ENCODE measurements at places on chromosomes 3 and 15.

- DNase-seq, result peak; percentile 54
Observed at GRCh38 chr3:16309558-16309957, 44.5 kb downstream of the OXNAD1 start.

DNA sequence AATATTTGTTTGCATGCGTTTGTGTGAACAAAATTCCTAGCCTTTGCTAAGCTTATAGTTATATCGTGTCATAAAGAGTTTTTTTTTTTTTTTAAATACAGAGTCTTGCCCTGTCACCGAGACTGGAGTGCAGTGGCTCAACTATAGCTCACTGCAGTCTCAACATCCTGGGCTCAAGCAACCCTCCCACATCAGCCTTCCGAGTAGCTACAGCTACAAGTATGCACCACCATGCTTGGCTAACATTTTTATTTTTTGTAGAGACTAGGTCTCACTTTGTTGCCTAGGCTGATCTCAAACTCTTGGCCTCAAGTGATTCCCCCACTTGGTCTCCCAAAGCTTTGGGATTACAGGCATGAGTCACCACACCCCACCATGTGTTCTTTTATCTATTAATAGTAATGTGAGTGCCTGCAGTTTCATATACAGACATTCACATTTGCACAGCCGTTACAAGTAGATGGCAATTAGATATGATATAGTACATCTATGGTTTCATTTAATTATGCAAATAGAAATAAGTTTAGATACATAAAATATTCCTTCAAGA is 848.6 kb downstream of the PDCD6IP start:
- no peak for DNase-seq

DNA sequence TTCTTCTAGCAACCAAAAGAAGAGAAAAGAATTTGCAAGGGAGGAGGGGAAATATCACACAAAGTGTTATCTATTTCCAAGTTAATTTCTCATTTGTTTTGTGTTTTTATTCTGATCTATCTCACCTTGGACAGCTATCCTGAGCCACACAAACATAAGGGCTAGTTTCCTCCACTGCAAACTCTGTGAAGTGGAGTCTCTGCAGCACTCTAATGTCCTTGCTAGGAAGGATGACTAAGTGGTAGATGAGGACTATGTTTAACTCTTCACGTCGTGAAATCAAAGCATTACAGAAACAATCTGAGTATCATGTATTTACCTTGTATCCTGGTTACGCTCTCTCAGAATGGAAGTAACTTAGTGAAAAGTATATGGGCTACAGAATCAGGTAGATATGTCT is 33.9 kb upstream of the CHRM5 start:
- DNase-seq, result no peak

GRCh38 chr3:185837414-185837813 is 12.6 kb upstream of the IGF2BP2 start:
- no peak for DNase-seq

- no peak for DNase-seq
Observed at GRCh38 chr3:116808725-116809124, 99.1 kb downstream of the TUSC7 start.

DNA sequence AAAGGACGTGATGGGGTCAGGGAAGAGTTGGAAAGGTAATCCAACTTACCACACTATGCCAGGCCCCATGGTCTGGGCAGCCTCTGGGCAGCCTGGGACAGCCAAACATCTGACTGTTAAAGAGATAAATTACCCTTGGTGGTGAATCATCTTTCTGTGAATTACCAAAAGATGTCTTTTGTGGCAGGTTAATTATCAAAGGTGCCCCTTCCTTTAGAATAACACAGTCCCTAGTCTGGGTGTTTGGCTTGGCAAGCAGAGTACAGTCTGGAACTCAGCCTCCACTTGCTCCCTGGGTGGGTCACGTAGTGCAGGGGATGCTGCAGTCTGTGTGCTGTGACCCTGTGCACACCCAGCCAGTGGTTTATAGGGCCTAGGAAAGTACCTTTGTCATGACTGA is 113.1 kb downstream of the ZNF621 start:
- DNase-seq, result no peak

DNA sequence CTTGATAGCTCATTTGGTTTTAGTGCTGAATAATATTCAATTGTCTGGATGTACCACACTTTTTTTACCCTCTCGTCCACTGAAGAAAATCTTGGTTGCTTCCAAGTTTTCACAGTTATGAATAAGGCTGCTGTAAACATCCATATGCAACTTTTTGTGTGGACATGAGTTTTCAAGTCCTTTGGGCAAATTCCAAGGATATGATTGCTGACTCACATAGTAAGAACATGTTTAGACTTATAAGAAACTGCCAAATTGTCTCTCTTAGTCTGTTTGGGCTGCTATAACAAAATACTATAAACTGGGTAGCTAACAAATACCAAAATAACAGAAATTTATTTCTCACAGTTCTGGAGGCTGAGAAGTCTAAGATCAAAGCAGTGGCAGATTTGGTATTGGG is 59.5 kb upstream of the TNFSF10 start:
- no peak for DNase-seq

GRCh38 chr3:114887806-114888205 is 259.3 kb downstream of the ZBTB20 start:
- no peak for DNase-seq

DNA sequence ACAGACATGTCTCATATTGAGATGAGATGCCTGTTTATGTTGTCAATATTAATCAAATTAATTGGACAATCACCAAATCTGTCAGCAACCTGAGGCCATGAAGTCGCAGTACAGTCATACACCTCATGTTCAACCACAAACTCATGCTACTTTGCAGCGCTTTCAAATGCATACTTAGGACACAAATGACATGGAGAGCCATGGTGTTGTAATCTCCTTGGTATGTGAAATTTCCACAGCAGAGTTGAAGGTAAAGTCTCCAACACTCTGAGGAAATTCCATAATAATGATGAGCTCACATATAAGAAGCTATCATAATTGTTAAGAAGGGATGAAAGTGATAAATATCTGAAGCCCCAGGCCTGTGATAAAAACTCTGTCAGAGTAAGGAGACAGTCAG is 873.9 kb downstream of the MCTP2 start:
- no peak for DNase-seq

GRCh38 chr3:31853580-31853979 is 127.5 kb downstream of the OSBPL10 start:
- DNase-seq, result no peak

GRCh38 chr3:193129607-193130006 is 111.4 kb upstream of the PLAAT1 start:
- DNase-seq, result no peak

GRCh38 chr15:69744391-69745162 is 292.0 kb downstream of the RPLP1 start:
- no peak for DNase-seq

DNA sequence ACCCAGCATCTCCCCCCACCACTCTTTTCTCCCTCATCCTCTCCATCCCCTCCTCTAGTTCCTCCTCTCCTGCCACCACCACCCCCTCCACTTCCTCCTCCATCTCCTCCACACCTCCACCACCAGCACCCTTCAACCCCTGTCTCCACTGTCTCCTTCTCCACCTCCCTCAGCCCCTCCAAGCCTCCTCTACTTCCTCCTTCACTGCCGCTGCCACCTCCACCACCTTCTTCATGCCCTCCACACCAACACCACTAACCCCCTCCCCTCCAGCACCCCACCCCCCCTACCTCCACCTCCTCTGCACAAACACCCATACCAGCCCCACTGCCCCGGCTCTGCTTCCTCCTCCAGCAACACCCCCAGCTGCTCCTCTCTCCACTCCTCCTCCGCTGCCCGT is 88.0 kb downstream of the HES1 start:
- DNase-seq, result no peak

DNA sequence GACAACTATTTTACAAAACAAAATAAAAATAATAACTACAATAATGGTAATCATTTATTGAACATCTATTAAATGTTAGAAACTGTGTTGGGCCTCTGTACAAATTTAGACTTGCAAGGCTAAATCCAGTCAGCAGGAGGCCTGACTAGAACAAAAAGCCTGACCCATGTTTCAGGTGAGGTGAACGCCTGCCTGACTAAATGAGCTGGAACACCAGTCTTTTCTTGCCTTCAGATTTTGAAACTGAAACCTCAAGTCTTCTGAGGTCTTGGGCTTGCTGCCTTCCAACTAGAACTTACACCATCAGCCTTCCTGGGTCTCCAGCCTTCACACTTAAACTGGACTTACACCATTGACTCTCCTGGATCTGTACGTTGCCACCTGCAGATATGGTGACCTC is 706.9 kb downstream of the TBL1XR1 start:
- DNase-seq, result no peak

GRCh38 chr3:188558343-188559071 is 404.6 kb downstream of the LPP start:
- DNase-seq, result no peak

DNA sequence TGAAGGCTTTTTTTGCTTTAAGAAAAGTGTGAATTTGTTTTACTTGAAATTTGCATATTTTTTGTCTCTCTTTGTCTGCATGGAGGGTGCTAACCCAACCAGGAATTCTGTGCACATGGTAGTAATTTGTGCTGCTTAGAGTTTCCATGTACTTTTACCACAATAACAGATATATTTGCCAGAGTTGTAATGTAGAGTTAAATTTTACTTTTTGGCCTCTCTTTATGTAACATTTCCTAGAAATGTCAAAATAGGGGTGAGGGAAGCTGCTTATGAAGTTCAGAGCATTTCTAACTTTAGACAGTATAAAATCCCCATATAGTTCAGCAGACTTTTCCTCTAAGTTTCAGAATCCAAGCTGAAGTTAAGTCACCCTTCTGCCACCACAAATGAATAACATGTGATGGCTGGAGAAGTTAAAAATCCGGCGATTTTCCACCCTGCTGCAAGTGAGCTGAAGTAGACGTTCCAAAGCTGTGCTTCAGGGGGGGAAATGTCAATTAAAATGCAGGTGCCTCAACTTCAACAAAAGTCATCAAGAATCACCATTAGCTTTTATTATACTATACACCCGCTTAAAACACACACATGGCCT is 385.7 kb upstream of the NR2F2 start:
- no peak for DNase-seq

DNA sequence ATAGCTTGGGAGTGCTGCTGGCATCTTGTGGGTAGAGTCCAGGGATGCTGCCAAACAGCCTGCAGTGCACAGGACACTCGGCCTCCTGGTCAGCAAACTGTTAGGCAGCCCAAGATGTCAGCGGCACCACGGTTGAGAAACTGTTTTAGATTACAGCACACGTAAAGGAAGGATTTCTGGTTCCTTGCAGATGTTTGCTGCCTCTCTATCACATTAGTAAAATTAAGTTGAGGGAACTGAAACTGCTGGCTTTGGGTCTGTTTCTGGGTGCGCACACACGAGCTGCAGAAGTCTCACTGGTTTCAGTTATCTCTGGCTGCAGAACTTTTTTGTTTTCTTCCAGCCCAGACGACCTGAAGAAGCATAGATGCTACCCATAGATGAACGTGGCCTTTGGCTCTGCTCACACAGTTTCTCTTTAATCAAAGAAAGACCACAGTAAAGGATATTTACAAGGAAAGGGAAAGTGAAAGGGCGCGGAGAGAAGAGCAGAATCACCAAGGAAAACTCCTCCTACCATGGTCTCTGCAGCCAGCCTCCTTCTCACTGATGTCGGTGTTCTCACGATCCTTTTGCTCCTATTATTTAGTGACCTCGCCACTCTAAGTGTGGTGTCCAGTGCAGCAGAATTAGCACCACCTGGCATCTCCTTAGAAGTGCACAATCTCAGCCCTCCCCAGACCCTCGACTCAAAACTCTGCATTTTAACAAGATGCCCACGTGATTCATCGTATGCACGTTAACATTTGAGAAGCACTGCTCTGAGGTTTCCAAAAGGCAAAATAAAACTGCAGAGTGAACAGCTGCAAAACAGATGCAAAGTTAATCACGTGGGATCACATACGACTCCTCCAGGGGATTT is 50.6 kb upstream of the AKAP13 start:
- DNase-seq, result no peak

- no peak for DNase-seq
Observed at GRCh38 chr3:197598404-197598980, 42.7 kb upstream of the BDH1 start.

DNA sequence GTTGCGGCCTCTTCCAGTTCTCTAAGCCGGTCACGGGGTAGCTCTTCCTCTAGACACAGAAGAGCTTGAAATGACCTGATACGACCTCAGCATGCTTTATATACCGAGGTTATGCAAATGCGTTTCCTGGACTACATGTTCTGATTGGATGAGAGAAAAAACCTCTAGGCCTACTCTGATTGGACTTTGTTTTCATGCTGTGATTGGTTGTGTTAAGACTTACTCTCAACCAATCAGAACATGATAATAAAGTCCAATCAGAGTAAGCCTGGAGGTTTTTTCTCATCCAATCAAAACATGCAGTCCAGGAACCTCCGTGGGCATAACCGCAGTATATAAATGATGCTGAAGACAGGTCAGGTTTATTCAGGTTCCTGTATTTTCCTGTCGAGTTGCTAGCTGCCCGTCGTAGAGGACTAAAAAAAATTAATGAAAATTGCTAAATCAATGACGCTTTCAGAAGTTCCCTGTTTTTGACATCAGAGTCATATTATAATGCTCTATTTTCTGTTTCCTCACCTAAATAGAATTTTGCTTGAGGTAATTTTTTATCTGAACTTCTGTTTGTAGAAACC is 177.4 kb downstream of the POTEB3 start:
- no peak for DNase-seq

GRCh38 chr15:43242616-43243015 is 21.8 kb upstream of the EPB42 start:
- no peak for DNase-seq

DNA sequence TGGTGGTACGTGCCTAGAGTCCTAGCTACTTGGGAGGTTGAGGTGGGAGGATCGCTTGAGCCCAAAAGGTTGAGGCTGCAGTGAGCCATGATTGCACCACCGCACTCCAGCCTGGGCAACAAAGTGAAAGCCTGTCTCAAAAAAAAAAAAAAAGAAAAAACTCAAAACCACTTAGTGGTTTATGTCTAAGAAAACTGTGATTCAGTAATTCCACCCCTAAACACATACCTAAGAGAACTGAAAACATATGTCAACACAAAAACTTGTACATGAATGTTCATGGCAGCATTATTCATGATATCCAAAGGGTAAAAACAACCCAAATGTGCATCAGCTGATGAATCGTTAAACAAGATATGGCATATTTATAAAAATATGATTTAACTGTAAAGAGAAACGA is 14.3 kb downstream of the SPG21 start:
- no peak for DNase-seq

GRCh38 chr3:8282541-8283165 is 219.0 kb upstream of the LMCD1 start:
- DNase-seq, result no peak

Data from stimulated activated CD8-positive, alpha-beta memory T cell treated with anti-CD3 and anti-CD28 coated beads, Interleukin-4, amount 100 ng/mL, for 48 hours (primary cell).